ENCODE measurements at places on chromosomes 2 and 18.
A peak's percentile ranks its signal among the peaks of the same experiment; 100 is the strongest.

GRCh38 chr2:217790195-217790594 is 212.6 kb downstream of the TNS1 start:
- peak; percentile 66 for DNase-seq

GRCh38 chr2:28321426-28321825 is 71.2 kb upstream of the FOSL2 start:
- DNase-seq, result peak; percentile 84

GRCh38 chr2:241870611-241871537 is 1.3 kb downstream of the RTP5 start:
- no peak for DNase-seq

DNA sequence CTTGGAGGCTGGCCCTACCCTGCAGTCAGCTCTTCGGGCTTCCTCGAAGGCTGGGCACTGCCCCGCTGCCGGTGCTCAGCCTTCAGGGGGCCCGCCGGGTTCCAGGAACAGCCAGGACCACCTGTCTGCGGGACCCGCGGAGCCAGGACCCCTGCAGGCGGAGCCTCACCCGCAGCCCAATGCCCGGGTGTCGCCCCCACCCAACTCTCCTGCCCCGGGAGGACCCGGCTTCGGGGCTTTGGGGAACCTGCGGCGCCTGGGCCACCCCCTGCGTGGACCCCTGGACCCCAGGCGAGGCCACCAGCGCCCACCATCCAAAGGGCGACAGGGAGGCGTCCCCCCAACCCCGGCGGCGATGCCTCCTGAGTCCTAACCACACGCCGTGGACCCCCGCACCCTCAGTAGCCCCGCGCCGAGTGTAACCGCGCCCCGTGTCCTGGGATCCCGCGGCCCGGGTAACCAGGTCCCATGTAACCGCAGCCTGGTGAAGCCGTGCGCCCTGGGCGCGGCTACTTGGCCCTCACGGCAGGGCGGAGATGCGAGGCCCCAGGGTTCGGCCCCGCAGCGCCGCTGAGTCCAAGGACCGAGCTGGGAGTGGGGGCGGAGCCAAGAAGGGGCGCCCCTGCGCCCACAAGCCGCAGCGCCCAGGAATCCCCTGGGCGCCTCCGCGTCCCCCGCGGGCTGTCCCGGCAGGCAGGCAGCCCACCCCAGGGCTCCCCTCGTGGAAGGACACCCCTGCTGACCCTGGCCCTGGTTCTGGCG is 11.0 kb upstream of the UBE2F start:
- DNase-seq, result no peak

DNA sequence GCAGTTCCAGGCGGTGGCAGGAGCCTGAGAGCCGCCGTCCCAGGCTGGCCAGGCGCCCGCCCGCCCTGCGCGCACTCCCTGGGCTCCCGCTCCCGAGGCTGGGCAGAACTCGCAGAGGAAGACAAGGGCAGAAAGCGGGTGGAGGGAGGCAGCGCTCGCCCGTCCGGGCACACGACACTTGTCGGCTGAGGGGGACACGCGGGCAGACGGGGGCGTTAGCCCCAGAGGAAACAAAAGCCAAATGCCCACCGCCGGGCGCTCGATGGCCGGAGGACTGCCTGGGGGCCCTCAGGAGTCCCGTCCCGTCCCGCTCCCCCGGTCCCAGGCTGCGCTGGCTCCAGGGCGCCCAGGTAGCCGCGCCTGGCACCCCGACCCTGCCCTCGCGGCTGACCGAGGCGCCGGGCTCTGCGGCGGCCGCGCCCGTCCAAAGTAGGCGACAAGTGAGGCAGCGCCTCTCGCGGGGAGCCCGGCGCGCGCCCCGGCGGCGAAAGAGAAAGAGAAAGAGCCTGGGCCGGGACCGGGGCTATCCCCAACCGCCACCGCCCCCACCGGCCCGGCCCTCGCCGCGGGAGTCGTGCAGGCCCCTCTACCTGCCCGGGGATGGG is 491 bp downstream of the L3MBTL4 start:
- peak; percentile 42 for DNase-seq

- DNase-seq, result no peak
These were observed 50.9 kb downstream of the REEP1 start for GRCh38 chr2:86286516-86286915.

- DNase-seq, result peak; percentile 40
These were observed 519.6 kb downstream of the LRP1B start for GRCh38 chr2:141611176-141611571.

DNA sequence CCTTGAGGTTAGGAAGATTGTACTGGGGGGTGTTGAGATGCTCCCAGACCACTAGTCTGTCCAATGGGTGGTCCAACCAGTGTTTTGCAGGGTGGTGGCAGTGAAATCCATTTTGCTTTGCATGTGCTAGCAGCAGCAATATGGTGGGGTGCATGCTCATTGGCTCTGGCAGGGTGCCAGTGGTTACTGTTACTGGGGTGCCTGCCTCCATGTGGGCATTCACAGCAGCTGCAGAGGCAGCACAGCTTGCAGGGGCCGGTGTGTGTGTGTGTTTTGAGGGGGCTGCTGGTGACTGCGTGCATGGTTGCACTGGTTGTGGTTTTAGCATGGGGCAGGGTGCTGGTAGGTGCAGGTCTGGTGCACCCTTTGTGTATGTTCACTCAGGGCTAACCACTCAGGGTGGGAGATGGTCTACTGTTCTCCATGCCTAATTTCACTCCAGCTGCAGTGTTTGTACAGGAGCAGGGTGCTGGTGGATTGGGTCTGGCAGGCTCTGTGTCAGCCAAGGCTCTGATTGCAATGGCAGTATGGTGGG is 265.4 kb downstream of the NUP35 start:
- no peak for DNase-seq

- no peak for DNase-seq
These were observed 201.2 kb downstream of the CDCA7 start for GRCh38 chr2:173555833-173556232.

- no peak for DNase-seq
These were observed 33.2 kb downstream of the HS6ST1 start for GRCh38 chr2:128285329-128285931.

All from mesendoderm (in vitro differentiated cells).